HT-29 (cell line): ENCODE measurements at places on chromosomes 11 and 22. TPM values are rescaled to one million over a fixed set of nuclear protein-coding genes. Genes with fewer than 3 reads are reported as not detected.

The SYCE3 gene
- total RNA-seq = not detected in 2 replicates

The OVOL1 gene
- 42.2 and 42.8 TPM in 2 replicates for total RNA-seq

The HEPN1 gene
- not detected in 2 replicates for total RNA-seq

The PRR5L gene
- total RNA-seq = 80.1 and 92.8 TPM in 2 replicates

The VSIG10L2 gene
- total RNA-seq = 0.03 and 0.08 TPM in 2 replicates

The NLRP14 gene
- total RNA-seq = not detected in 2 replicates

The TREH gene
- total RNA-seq = 0.05 TPM in 1 of 2 replicates, not detected in the other

The CRYBA4 gene
- total RNA-seq = not detected in 2 replicates

The YAP1 gene
- total RNA-seq = 112 TPM in 2 replicates

The BDNF gene
- total RNA-seq = 0.37 and 0.53 TPM in 2 replicates

The TUBA8 gene
- 0.13 and 0.44 TPM in 2 replicates for total RNA-seq

The CARNS1 gene
- 0.70 and 0.76 TPM in 2 replicates for total RNA-seq

The OR10V1 gene
- not detected in 2 replicates for total RNA-seq

The ANO3 gene
- total RNA-seq = under 0.01 and 0.57 TPM in 2 replicates

The NAALADL1 gene
- total RNA-seq = 0.08 and 1.9 TPM in 2 replicates

The ROBO4 gene
- total RNA-seq = 0.73 TPM in 1 of 2 replicates, not detected in the other

The OR8J3 gene
- not detected in 2 replicates for total RNA-seq

The INS gene
- not detected in 2 replicates for total RNA-seq

The PARVG gene
- total RNA-seq = not detected in 2 replicates

The PTPRCAP gene
- 1.9 and 4.0 TPM in 2 replicates for total RNA-seq

The HBG2 gene
- total RNA-seq = not detected in 2 replicates

The SLC22A8 gene
- not detected in 2 replicates for total RNA-seq

The MFRP gene
- total RNA-seq = not detected in 2 replicates

The TRMU gene
- 56.3 and 64.7 TPM in 2 replicates for total RNA-seq

The OTOG gene
- total RNA-seq = not detected in 2 replicates

The TSGA10IP gene
- total RNA-seq = not detected in 2 replicates
